ENCODE measurements at places on chromosomes 1 and 21.

GRCh38 chr21:42041711-42042110, 29.4 kb upstream of the UMODL1 start:
- no peak for DNase-seq

DNA sequence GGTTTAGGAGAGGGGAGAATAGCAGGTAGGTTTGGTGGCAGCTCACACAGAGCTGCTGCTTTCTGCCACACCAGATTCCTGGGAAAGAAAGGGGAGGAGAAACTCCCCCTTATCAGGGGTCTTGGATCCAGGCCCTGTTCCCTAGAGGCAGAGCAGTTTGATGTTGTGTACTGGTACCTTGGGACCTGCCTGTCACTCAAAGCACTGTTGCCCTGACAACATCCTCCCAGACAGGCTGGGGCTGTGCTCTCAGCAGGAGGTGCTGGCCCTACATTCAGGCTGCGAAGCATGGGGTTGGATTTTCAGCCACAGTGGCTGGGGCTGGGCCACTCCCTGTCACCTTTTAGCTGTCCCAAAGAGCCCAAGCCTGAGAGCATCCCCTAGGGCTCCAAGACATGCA, 188.0 kb downstream of the GRIK3 start:
- no peak for DNase-seq

- DNase-seq, result peak; percentile 91
Observed at GRCh38 chr1:41418857-41419583, 57.8 kb downstream of the FOXO6 start.

GRCh38 chr1:40160806-40161124, 422 bp upstream of the RLF start:
- DNase-seq, result no peak

DNA sequence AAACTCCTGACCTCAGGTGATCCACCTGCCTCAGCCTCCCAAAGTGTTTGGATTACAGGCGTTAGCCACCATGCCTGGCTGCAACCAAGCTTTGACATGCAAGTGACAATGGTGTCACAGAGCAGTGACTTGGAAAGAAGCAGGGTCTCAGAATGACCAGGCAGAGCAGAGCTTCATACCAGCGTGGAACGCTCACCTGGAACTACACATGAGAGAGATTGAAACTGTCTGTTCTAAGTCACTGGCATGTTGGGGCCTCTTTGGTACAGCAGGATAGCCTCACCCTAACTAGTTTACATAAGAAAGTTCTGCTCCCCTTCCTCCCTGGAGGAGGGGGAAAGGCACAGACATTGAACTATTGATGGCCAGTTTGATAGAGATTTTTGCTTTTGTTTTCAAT, 47.5 kb upstream of the ITPKB start:
- DNase-seq, result no peak

- no peak for DNase-seq
Observed at GRCh38 chr1:216005916-216006315, 417.3 kb downstream of the USH2A start.

- peak; percentile 86 for DNase-seq
Observed at GRCh38 chr1:212950243-212951125, at the start of gene VASH2. Gene VASH2 (plus strand): TSS chr1:212950541. CDS start chr1:212951543, 1,002 bp downstream.

DNA sequence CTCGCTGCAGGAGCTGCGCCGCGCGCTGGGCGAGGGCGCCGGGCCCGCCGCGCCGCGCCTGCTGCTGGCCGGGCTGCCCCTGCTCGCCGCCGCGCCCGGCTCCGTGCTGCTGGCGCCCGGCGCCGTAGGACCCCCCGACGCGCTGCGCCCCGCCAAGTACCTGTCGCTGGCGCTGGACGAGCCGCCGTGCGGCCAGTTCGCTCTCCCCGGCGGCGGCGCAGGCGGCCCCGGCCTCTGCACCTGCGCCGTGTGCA, 730 bp downstream of the OLIG1 start:
- DNase-seq, result no peak

DNA sequence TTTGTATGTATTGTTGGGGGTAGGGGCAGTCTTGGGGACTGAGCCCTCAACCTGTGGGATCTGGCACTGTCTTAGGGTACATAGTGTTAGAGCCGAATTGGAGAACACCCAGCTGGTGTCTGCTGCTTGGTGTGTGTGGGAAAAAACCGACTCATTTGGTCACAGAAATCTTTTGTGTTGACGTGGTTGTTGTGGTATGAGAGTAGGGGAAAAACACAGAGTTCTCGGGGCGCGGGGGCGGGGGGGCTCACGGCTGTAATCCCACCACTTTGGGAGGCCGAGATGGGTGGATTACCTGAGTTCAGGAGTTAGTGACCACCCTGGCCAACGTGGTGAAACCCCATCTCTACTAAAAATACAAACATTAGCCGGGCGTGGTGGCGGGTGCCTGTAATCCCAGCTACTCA, 15.3 kb upstream of the SRSF10 start:
- DNase-seq, result no peak

- no peak for DNase-seq
Observed at GRCh38 chr1:104953555-104953954, 1203.9 kb downstream of the AMY1C start.

DNA sequence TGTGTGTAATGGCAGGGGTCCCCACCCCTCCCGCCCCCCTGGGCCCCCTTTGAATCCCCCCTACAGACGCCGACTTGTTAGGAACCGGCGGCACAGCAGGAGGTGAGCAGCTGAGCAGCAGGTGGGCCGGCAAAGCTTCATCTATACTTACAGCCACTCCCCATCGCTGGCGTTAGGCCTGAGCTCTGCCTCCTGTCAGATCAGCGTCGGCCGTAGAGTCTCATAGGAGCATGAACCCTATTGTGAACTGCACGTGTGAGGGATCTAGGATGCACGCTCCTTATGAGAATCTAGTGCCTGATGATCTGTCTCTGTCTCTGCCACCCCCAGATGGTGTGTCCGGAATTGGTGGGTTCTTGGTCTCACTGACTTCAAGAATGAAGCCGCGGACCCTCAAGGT, 14.9 kb upstream of the VPS26C start:
- no peak for DNase-seq

DNA sequence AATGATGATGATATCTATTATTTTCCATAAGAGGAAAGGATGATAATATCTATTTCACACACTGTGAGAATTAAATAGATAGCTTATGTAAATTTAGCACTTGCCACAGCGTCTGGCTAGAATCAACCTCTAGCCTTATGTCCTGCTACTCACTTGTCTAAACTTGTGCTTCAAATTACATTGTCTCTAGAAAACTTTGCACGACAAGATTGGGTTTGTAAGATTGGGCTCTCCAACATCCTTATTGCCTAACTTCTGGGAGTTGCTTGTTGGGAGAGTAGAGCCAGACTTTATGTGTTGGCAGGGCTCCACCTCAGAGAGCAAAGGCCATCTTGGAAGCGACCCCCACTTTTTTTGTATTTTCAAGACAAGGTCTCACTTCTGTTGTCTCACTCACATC, 50.0 kb upstream of the POGK start:
- no peak for DNase-seq

GRCh38 chr1:18681423-18681835, 50.8 kb downstream of the PAX7 start:
- no peak for DNase-seq

DNA sequence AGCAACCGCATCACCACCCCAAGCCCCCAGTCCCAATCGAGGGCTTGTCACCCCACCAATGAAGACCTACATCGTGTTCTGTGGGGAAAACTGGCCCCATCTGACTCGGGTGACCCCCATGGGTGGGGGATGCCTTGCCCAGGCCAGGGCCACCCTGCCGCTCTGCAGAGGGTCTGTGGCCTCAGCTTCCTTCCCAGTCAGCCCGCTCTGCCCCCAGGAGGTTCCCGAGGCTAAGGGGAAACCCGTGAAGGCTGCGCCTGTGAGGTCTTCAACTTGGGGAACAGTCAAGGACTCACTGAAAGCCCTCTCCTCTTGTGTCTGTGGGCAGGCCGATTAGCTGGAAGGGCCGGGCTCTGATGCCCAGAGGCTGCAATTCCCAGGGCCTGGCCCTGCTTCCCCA, 2.0 kb downstream of the SRARP start:
- no peak for DNase-seq

- DNase-seq, result no peak
Observed at GRCh38 chr1:154186852-154187501, 4.9 kb downstream of the TPM3 start.

DNA sequence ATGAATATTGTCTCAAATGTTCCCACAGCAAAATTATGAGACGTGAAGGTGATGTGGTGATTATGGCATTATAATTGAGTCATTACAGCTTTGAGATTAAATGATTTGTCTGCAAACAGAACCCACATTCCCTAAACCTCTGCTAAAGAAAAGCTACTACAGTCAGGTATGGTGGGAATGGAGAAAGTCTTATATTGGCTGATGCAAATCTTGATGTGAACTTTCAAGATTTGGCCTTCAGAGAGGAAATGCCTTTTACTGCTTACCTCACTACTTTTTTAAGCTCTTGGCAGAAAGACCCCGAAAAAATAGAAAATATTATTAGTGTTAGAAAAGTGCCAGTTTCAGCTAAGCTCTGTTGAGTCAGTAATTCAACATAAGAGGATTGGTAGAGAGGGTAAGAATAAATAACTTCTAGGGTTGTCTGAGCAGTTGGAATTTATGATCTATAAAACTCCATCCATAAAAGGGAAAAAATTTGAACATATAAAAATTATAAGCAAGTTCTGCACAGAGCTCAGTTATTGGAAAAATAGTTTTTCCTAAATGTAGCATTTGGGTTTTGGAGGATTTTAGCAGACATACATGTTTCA, 47.8 kb upstream of the RGS5 start:
- no peak for DNase-seq

- peak; percentile 45 for DNase-seq
Observed at GRCh38 chr1:151720974-151721787, at the start of gene RIIAD1. Gene RIIAD1 (plus strand): TSS chr1:151721522. CDS start chr1:151721537, 15 bp downstream.

- no peak for DNase-seq
Observed at GRCh38 chr1:193697115-193697762, 510.8 kb upstream of the B3GALT2 start.

DNA sequence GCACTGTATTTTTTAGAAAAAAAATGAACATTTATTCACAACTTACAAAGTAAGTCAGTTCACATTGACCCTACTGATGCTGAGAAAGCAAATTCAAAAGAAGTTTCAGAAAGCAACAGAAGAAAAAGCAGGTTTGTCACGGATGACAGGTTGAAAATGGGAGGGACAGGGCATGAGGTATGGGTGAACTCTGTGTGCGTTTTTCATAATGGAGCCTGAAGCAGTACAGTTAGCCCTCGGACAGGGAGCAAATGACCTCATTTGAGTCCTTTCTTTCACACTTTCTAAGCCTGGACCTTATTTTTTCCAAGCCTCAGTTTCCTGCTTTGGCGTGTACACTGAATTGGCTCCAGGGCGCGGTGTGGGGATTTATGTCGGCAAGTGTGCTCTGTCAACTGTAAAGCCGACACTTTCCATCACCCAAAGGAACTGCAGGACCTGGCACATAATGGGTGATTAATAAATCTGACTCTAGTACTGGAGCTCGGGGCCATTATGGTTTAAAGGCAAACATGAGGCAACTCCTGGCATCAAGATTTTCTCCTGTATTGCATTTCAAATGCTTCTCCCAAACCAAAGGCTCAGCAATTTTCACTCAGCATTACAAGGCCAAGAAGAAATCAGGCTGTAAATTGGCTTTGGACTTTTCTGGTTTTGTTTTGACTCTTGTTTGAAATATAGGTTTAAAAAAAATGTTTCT, 345.5 kb upstream of the DUSP10 start:
- no peak for DNase-seq

DNA sequence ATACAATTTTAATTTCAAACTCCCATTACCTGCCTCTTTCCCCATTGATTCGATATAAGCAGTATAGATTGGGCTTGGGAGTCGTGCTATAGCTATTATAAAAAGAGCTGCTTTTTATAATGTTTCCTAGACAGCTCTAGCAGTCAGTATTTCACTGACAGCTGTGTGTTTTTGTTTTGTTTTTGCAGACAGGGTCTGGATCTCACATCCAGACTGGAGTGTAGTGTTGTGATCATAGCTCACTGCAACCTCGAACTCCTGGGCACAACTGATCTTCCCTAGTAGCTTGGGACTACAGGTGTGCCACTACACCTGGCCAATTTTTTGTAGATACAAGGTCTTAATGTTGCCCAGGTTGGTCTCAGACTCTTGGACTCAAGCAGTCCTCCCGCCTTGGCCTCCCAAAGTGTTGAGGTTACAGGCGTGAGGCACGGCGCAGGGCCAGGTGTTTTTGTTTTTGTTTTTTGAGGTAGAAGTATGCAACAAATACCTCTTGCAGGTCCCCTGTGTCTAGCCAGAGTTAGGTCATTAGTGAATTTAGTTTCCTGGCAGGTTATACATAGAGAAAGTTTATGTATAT, 1.7 kb downstream of the NASP start:
- no peak for DNase-seq

- DNase-seq, result no peak
Observed at GRCh38 chr21:46429754-46430681, 28.7 kb upstream of the DIP2A start.

DNA sequence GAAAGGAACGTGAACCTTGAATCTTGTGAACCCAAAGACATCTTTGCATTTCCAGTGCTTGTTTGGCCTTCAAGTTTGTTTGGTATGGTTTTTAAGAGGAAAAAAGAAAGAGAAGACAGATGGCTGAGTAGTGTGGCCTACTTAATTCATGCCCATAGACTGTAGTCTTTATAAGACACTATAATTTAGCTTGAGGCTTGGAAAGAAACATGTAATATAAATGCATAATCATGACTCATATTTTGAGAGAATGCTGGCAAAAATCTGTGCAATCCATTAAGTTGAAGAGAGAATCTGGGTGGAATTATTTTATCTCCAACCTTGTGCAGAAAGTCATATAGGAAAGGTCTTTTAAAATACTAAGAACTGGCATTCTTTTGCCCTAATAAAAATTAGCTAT, 179.3 kb downstream of the SIPA1L2 start:
- DNase-seq, result no peak
